ENCODE measurements at places on chromosomes 16 and 17. TPM values are rescaled to one million over a fixed set of nuclear protein-coding genes. Genes with fewer than 3 reads are reported as not detected.

The KRTAP4-9 gene
- total RNA-seq, result not detected

The CEP295NL gene
- 1.5 TPM for total RNA-seq

DNA sequence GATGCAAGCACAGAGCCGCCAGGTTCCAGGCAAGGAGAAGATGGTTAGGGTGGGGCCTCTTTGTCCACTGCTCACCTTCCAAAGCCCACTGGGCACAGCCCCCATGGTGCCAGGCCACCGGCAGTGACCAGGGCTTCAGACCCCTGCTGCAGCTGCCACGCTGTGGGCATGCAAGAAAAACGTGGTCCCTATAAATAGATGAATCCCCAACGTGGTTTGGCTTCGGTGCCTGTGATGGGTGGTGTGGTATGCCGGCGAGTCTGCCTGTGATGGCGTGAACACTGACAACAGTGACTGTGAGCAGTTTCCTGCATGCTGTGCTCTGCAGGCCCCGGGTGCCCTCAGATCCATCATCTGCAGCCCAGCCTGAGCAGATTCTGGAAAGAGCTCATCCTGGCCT is 36.6 kb downstream of the RAB11FIP4 start:
- no peak for DNase-seq

DNA sequence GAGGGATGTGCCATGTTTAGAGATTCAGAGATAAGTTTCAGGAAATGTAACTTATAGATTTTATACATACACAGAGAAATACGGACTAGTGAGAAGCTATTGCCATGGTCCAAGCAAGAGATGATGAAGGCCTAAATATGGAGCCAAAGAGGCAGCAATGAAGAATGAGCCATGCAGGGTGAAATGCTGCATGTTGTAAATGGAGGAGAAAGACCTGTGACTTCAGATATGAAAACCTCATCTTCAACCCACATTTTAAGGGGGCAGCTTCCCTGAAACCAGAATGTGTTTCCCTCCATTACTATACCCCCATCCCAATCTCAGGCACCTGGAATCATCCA is 2.9 kb downstream of the CCL2 start:
- no peak for DNase-seq

GRCh38 chr17:83052241-83052564 is 27.2 kb upstream of the METRNL start:
- DNase-seq, result no peak
